AML-193 (cell line): ENCODE measurements at places on chromosomes 12 and 14.

GRCh38 chr12:15932971-15933370 lies 21.8 kb downstream of the DERA start:
- DNase-seq = no peak

DNA sequence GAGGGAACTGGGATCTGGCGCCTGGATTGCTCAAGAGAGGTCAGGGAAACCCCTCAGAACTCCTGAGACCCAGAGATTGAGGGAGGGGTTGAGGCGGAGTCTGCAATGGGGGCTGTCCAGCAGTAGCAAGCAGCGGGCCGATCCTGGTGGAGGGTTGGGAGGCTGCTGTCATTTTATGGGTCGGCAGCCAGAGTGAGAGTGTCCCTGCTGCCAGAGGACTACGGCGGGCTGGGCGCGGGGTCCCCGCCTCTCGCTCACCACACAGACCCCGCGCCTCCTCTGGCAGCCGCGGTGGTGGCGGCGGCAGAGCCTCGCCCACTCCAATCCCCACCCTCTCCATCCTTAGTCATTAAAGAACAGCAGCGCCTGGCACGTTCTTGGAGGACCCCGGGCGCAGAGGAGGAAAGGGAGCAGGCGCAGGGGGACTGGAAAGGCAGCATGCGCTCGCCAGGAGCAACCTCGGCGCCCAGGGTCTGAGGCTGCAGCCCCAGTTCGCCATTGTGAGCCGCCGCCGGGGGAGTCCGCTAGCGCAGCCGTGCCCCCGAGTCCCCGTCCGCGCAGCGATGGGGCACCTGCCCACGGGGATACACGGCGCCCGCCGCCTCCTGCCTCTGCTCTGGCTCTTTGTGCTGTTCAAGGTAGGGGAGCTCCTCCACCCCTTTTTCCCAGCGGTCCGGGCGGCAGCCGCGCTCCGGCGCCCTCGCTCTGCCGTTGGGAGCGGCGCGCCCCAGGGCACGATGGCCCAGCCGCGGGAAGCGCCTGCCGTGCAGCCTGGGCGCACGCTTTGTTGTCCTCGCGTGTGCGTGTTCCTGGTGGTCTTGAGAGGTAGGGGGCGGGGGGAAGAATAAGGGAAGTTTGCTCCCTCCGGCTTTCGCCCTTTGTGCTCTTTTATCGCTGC lies at the start of gene PTPRO:
TSS of gene PTPRO (plus strand) at position 345 of the 898 bp plus-strand sequence.
- DNase-seq = no peak

DNA sequence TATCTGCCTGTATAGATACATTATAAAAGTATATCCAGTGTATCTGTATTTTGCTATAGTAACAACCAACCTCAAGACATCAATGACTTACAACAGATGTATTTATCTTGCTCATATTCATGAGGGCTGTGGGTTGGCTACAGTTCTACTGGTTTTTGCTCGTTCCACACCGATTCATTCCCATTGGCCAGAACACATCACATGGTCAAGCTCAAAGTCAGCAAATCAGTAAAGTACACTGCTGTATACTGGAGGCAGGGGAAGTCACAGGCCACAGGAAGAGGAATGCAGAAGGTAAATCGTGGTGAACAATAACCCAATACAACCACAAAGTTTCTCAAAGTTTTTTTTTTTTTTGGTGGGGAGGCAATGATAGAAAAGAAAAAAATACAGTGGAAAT lies 180.0 kb upstream of the CDKN3 start:
- DNase-seq = no peak

DNA sequence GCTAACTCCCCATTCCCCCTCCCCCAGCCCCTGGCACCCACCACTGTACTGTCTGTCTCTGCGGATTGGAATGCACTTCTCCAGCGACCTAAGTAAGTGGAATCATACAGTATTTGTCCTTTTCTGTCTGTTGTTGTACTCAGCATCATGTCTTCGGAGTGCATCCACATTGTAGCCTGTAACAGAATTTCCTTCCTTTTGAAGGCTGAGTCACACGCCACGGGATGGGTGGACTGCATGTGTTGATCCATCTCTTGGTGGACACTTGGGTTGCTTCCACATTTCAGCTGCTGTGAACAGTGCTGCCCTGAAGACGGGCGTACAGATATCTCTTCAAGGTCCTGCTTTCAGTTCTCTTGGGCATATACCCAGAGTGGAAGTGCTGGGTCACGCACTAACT lies 34.4 kb downstream of the DDX51 start:
- no peak for DNase-seq
